NCI-H1694 (cell line): ENCODE measurements at places on chromosomes 1 and 21.

DNA sequence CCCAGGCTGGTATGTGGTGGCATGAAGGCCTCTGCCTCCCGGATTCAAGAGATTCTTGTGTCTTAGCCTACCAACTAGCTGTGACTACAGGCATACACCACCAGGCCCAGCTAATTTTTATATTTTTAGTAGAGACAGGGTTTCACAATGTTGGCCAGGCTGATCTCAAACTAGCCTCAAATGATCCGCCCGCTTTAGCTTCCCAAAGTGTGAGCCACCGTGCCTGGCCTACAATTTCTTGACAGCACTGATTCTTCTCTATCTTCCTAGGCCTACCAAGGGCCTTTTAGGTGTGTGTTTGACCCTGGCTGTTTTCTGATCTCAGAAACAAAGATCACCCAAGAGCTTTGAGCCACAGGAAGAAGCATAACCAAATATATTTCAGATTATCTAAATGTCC, 540.8 kb upstream of the ADAMTS5 start:
- no peak for DNase-seq

GRCh38 chr1:56972976-56973375, 7.2 kb upstream of the C8B start:
- no peak for DNase-seq

DNA sequence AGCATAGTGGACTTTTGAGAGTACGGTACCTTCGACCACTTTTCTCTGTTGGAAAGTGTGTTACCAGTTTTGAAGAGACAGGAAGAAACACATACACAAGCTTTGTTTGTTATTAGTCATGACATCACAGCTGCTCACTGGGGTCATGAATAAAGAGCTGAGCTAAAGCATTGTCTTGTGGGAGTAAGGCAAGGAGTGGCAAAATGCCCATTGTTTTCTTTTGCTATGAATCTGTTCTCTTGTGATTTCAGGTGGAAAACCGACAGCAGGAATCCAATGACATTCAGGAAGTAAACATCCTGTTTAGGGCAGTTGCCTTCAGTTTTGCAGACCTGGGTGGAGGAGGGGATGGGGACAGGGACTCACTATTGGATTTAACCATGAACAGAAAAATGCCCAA, 66.2 kb downstream of the RGL1 start:
- DNase-seq: peak; percentile 41

DNA sequence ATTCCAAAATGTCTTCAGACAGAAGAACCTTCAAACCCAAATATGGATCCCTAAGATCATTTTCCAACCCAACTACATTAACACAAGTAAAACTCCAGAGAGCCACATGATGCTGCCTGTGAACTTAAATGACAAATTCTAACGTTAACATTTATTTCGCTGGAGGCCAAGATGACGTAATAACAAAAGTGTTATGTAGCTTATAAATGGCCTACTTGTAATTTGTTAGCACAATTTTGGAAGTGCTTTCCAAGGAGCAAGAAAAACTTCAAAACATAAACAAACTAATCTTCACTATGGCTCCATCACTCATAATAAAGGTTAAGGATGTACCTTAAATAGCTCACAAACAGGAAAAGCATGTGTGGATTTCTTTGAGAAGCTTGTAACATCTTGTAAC, 126.7 kb downstream of the HLCS start:
- DNase-seq: no peak

- DNase-seq: no peak
Observed at GRCh38 chr21:36145259-36145658, 10.4 kb downstream of the CBR3 start.

GRCh38 chr1:80392529-80392928, 1386.0 kb upstream of the ADGRL4 start:
- DNase-seq: no peak

DNA sequence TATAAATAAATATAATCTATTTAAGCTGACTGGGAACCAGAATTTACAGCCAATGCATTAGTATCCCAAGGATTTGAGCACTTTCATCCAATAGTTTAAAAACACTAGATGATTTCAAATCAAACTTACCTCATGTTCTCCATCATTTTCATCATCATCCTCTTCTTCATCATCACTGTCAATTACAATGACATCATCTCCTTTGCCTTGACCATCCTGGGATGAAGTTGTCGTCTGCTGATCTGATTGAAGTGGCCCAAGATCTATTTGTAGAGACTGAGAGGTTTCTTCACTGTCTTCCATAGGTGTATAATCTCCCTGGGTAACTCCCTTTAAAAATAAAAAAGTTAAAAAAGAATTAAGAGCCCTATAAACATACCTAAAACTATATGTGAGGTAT, 47.7 kb downstream of the TPR start:
- DNase-seq: no peak

GRCh38 chr1:213050745-213051126, 305 bp upstream of the RPS6KC1 start:
- no peak for DNase-seq
